ENCODE measurements at places on chromosomes 11 and 22.

DNA sequence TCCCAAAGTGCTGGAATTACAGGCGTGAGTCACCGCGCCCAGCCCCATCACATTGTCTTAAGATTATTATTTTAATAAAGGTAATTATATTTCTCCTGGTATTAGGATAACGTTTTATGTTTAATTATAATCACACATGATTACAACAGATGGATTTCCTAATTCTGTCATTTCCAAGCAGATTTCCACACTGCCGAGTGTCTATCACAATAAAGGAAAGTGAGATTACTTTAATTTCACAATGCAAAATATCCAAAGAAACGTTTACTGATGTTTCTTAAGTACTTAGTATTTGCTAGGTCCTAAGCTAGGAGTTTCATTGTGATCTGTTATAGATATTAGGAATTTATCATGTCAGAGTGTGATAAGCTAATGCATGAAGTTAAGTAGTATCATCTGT, 203.5 kb upstream of the CTSC start:
- DNase-seq: no peak

GRCh38 chr11:65916391-65916790, 2.5 kb downstream of the C11orf68 start:
- DNase-seq: no peak

DNA sequence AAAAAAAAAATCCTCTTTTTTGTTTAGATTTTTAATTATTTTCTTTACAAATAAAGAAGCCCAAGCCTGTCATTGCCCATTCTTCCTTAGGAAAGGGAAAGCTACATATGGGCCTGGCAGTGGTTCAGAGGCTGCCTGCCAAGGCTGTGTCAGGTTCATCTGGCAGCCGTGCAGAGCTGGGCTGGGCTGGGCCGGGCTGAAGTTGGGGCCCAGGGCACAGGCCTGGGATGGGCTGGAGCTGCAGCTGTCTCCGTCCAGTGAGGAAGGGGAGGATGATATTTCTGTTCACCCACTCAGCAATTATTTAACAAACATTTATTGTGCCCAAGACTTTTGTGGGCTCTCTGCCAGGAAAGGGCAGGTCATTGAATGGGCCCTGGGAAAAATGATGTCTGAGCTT, 4.6 kb downstream of the PRR5L start:
- no peak for DNase-seq

DNA sequence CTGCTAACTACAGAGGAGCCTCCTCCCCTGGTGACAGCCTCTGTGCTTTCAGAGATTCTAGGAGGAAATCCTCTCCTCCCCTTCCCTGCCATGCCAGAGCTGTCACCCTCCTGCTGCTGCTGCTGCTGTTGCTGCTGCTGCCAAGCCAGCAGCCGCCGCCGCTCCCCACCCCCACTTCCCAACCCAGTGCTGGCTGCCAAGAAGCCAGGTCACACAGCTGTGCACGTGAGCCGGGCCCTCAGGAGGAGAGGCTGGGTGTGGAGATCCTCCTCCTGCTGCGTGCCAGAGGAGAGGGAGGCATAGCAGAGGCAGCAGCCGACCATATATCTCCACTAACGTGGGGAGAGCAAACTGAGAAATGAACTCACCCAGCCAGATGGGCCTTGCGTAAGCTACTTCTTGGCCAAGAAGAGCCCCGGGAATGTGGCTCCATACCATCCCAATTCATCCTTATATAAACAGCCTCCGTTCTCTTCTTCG, 12.4 kb downstream of the CRY2 start:
- no peak for DNase-seq

DNA sequence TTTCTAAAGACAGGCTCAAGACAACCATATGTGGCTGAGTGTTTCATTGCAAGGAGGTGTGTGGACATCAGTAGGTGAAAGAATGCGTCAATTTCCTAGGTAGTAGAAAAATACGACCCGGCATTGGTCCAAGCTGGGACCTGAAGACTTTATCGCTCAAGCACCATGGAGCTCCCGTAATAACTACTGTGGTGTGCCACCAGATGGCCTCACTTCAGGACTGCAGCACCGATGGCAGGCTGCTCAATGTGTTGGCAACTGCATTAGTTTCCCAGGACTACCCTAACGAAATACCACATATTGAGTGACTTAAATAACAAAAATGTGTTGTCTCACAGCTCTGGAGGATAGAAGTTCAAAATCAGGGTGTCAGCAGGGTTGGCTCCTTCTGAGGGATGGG, 72.4 kb upstream of the FAT3 start:
- DNase-seq: no peak

DNA sequence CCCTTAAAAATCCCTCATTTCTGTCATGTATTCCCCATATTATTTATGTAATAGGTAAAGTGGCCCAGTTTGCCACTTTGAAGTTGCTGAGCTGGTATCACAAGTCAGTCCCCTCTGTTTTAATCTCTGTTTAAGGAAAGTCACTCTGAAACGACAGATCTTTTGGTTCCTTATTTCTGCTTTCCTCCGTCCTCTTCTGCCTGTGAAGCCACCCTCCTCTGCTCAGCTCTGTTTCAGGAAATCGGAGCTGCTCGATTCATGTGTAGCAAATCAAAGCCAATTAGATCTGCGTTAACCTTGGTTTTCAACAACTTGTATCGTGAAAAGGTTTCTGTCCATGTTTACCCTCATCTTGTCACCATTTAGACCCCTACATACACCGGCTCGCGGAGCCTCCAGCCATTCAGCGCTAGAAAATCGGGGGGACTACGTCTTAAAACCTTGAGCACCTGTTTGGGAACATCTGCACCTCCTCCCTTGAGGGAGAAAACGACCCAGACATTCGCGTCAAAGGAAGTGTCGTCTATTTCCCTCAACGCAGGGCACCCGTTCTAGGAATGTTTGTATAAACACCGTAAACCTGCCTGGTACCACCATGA, 576 bp upstream of the SC5D start:
- peak; percentile 17 for DNase-seq

DNA sequence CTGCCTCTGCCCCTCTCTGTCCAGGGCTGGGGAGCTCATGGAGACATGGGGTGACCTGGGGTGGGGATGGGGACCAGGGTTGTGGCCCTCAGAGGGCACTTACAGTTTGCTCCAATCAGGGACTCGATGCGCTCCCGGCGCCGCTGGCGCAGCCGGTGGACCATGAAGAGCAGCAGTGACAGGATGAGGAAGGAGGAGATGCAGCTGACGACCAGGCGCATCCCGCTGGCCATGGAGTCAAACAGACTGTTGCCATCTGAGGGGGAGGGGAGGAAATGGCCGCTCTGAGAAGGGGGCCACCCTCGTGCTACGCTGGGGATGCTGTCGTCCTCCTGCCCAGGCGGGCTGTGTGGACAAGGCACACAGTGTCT, 80.5 kb downstream of the DGCR2 start:
- DNase-seq: no peak

- no peak for DNase-seq
Measured at GRCh38 chr11:8386134-8386864, 122.6 kb upstream of the LMO1 start.

- DNase-seq: no peak
Measured at GRCh38 chr11:78838417-78838816, 263.8 kb upstream of the NARS2 start.

- DNase-seq: peak; percentile 41
Measured at GRCh38 chr11:64356498-64357411, 2.2 kb upstream of the RPS6KA4 start.

- DNase-seq: no peak
Measured at GRCh38 chr11:111575740-111576139, 26.5 kb upstream of the SIK2 start.

GRCh38 chr22:23791738-23792645, 5.2 kb downstream of the SMARCB1 start:
- DNase-seq: no peak

DNA sequence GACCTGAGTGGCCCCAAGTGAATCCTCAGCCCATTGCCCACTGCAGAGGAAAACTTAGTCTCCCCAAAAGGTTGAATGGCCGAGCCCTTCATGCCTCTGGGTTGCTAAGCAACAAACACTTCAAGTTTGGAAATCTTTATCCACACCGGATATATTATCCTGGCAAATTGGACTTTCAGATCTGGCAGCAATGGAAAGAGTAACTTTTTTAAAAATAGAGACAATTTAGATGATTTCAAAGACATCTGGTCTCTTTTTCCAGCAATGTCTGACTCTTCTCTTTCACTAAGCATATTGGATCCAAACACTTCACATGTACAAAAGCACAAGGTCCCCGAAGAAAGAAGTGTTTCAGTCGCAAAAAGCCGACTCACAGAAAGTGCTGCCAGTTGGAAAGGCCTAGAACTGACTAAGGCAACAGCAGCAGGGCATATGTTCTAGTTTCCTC, 505.3 kb downstream of the SOX6 start:
- no peak for DNase-seq

DNA sequence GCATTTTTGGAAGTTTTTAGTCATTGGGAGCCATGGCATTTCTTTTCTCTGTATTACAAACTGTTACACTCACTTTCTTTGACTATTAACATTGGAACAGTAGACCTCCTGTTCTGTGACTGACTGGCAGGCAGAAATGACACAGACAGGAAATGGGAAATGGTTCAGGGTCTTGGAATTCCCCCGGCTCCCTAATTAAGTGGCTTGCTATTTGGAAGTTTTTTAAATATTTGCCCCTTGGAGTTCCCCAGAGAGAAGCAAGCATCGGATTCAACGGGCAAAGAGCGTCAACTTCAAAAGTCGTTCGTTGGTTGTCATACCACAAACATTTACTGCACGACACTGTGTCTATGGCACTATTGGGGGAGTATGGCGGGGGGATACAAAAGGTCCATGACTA, 1.1 kb upstream of the BIRC2 start:
- DNase-seq: no peak
